ENCODE measurements at places on chromosomes 4 and X. TPM values are rescaled to one million over a fixed set of nuclear protein-coding genes. Genes with fewer than 3 reads are reported as not detected.

Gene ODAPH
- total RNA-seq = not detected

Gene DIPK2B
- 0.40 TPM for total RNA-seq

Gene PDE5A
- 8.1 TPM for total RNA-seq

Gene CLDN34
- 0.66 TPM for total RNA-seq

Gene ENPP6
- total RNA-seq = not detected

GRCh38 chr4:155426953-155427352 lies 50.2 kb upstream of the MAP9 start:
- DNase-seq = no peak

GRCh38 chr4:144985531-144985930 lies 112.5 kb downstream of the ANAPC10 start:
- no peak for DNase-seq

- DNase-seq = no peak
Observed at GRCh38 chrX:926991-927390, 285.5 kb downstream of the CRLF2 start.

DNA sequence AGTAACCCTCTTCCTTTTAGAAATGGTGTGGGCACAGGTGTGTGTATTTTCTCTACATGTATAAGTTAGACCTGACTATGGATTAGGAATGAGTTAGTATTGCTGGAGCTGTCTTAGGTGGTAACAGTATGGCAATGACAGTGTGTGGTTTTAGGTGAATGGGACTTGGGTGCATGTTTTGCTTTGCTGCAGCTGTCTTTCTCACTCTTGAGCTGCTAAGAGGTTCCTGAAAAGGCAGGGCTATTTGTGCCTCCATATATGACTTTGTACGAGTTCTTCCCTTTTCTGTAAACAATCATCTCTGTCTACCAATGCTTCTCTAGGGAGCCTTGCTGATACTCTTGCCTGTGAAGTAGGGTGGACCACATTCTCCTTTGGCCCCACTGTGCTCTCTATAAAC lies 234.8 kb upstream of the HHIP start:
- no peak for DNase-seq

DNA sequence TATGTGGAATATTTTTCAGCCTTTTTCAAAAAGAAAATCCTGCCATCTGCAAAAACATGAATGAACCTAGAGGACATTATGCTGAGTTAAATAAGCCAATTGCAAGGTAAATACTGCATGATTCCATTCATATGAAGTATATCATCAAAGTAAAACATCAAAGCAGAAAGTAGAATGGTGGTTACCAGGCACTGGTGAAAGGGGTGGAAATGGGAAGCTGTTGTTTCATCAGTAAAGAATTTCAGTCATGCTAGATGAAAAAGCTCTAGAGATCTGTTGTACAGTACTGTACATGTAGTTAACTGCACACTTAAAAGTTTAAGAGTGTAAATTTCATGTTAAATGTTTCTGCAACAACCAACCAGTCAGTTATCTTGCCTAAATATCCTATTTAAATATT lies 196.8 kb upstream of the ADGRL3 start:
- DNase-seq = peak; percentile 33

DNA sequence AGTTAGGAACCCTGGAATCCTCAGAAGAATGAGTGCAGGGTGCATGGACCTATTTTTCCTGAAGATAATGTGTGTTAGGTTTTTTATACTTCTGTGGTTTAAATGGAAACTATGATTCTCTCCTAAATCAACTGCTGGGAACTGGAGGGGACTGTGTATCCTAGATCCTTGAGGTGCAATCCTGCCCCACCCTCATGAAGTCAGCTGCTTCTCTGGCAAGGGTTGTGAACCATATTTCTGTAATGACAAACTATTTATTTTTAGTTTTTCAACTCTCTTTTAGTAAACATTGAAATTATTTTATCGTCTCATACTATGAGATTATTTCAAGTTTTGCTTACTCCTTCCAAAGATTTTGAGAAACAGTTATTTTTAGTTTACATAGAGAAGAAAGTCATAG lies 25.8 kb upstream of the VEGFC start:
- no peak for DNase-seq

GRCh38 chr4:186541801-186542200 lies 13.6 kb downstream of the MTNR1A start:
- DNase-seq = no peak

GRCh38 chrX:39473812-39474211 lies 623.9 kb downstream of the BCOR start:
- no peak for DNase-seq

GRCh38 chrX:111265486-111265885 lies 4.8 kb downstream of the CAPN6 start:
- no peak for DNase-seq

DNA sequence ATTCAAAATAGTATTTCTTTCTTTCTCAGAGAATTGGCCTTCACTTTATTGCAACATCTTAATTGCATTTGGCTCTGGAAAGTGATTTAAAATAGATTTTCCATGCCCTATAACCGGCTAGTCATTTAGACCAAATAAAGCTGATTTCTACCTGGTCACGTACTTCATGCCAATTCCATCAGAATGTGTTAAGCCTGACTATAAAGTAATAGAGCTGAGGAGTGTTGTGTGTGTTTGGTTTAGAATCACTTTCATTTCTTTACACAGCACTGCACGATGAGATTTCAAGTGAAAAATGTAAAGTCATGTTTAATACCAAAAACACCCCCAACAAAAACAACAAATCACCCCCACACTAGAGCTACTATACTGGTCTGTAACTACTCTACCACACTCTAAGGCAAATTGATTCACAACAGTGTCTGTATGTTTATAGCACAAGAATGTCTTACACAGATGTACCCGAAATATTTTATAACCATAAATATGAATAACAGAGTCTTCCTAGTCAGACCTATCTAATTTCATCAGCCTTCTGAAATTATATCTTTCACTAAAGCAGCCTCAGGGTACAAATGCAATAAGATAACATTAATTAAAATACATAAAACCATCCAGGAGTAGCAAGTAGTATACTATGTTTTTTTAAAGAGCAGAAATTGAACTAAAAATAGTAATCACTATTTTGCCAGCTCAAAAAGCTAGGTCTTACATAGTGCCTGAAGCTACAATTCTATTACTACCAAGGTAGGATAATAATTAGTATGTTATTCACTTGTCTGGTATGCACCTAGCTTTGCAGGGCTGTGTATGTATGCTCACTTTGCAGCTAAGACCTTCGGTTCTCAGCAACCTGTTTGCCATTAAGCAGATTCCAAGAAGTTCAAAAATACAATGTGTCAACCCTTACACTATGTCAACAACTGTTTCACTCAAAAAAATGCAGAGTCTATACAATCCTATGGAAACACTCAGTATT lies 28.4 kb downstream of the APBB2 start:
- peak; percentile 58 for DNase-seq

- no peak for DNase-seq
Observed at GRCh38 chr4:13316354-13316753, 167.8 kb downstream of the RAB28 start.

DNA sequence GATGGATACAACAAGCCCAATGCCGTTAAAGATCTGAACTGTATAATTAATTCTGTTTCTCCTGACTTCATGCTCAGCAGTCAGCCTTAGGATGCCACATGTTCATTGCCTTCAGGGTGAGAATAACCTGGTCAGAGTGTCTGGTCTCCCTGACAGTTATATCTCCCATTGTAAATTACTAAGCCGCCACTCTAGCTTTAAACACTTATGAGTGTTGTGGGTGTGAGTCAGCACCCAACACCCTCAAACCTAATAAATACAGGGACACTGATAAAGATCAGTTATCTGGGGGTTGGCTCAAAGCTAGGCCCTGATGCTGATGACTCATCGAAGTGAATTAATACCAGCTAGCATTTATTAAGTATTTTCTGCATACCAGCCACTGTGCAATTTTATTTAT lies 64.9 kb upstream of the DYNLT3 start:
- DNase-seq = peak; percentile 38

Measured in PC-3 (cell line).